ENCODE measurements at places on chromosomes 11 and 22.

DNA sequence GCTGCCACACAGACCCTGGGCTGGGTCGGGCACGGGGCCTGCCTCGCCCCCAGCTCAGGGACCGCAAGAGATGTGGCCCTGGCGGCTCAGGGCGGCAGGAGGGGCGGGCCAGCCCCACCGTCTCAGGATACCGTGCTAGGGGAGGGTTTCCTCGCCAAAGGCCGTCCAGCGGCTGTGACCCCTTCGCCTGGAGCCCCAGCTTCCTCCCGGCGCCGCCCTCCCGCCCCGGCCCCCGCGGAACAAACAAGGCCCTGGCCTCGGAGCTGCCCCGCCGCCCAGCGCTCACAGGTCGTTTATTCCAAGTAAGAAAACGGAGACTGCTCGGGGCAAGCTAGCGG lies 543 bp upstream of the AP2A2 start:
- DNase-seq, result no peak

DNA sequence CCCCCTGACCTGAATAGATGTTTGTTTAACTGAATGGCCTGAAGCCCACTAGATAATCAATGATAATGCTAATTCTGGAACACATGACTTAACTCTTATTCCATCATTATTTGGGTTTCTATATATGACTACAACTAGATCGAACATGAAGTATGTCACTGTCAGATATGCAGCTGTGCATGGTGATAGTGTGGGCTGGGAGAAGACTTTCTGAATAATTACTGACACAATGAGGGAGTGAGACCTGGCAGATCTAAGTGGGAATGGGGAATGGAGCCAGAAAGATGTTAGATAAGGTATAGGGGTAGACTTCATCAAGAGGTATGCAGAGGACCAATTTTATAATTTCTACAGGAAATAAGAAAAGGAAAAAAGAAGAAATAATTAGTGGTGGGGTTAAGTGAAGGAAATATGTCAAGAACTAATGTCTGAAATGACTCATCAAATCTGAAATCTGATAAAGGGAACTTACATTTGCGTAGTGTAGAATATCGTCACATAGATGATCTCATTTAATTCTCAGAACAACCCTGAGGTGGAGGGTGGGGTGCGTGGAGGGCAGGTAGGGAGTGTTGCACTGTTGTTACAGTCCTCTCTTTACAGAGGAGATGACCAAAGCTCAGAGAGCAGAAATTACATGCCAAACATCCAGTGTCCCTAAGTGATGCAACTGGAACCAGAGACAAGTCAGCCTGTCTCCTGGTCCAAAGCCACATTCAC lies 68.2 kb upstream of the EED start:
- no peak for DNase-seq

GRCh38 chr11:65663639-65664200 lies 1.0 kb upstream of the RELA start:
- peak; percentile 30 for DNase-seq

DNA sequence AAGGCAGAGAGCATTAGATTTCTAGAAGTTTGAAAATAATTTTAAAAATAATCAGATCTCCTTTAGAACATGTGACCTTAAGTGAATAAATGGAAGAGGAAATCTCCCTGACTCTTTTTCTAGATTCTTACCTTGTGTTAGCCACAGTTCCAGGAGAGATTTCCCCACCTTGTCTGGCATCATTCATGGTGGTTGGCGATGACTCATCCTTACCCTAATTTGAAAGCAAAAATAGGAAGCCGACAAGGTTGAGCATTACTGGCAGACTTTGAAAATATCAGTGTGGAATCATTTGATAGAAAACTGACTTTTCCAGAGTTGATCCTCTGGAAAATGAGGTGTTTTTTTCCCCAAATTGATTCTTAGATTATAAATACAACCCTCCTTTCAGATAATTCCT lies 48.1 kb downstream of the CNTN5 start:
- DNase-seq, result no peak

- DNase-seq, result no peak
Observed at GRCh38 chr22:19149991-19150390, at the start of gene GSC2. Gene GSC2 (minus strand): TSS chr22:19150292. CDS start chr22:19150283, 9 bp downstream.

DNA sequence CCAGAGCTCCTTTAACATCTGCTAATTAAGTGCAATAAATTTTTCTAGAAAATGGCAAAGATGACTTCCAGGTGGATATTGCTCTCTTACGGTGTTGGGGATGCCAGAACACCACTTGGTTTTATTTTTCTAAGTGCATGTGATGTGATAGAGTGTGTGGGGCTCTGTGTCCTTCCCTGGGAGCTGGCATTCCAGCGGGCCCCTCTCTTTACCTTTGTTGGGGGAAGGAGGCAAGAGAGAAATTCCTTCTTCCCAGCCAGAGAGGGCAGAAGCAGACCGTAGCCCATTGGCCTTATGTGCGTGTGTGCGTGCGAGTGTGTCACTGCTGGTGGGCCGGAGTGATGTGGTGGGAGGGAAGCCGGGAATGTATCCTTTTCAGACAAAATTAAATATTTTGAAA lies 17.2 kb downstream of the TEF start:
- no peak for DNase-seq

DNA sequence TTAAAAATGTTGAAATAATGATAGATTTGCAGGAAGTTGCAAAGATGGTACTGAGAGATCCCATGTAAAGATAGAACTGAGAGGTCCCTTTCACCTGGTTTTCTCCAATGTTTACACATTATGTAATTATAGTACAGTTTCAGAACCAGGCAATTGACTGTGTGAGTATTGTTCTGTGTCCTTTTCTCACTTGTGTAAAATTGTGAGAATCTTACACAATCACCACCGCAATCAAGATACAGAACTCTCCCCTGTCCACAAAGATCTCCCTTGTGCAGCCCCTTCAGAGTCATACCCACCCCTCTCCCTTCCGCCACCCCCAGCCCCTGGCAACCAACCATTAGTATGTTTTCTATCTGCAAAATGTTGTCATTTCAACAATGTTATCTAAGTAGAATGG lies 119.8 kb upstream of the NAV2 start:
- no peak for DNase-seq

DNA sequence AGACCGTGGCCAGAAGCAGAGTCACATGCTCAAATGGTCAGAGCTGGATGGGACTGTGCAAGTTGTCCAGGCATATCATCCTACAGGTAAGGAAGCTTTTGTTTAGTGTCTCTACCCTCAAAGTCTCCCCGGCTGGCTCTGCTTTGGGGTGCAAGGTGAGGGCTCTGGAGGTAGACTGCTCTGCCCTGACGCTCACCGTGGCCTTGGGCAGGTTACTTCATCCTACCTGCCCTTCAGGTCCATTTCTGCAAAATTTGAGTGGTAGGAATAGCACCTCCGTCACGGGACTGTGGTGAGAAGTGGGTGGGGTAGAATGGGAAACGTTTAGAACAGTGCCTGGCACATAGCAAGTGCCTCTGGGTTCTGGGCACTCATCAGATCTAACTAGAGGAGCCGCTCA lies 42.2 kb downstream of the NAT10 start:
- DNase-seq, result no peak

GRCh38 chr22:19876314-19876940 lies 21.8 kb upstream of the GNB1L start:
- DNase-seq, result no peak

All from activated CD4-positive, alpha-beta T cell treated with anti-CD3 and anti-CD28 coated beads for 24 hours (primary cell).